ENCODE measurements at places on chromosomes 7 and 10.

- ATAC-seq, result no peak
Observed at GRCh38 chr7:149877890-149878522, 4.2 kb downstream of the ATP6V0E2 start.

DNA sequence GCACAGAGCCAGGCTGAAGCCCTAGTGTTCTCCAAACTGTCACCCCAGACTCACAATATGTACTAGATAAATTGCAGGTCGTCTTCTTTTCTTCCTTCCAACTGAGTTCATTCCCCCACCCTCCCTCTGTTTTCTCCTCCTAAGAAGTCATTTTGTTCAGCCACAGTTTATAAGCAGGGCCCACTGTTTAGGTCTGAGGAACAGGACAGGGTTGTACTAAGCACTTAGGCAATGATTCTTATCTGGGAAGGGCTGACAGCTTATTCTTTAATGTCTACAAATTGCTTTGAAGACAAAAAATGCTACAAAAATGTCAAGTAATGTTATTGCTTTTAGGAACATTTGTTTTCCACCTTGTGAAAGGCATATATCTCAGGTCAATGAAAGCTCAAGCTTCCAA is 59.1 kb downstream of the CDC123 start:
- no peak for ATAC-seq

- ATAC-seq, result no peak
Observed at GRCh38 chr7:23276376-23276775, 22.8 kb upstream of the MALSU1 start.

- no peak for ATAC-seq
Observed at GRCh38 chr7:135886345-135887132, 90.6 kb downstream of the MTPN start.

- ATAC-seq, result peak; percentile 61
Observed at GRCh38 chr10:99880080-99880835, 97.8 kb downstream of the ABCC2 start.

DNA sequence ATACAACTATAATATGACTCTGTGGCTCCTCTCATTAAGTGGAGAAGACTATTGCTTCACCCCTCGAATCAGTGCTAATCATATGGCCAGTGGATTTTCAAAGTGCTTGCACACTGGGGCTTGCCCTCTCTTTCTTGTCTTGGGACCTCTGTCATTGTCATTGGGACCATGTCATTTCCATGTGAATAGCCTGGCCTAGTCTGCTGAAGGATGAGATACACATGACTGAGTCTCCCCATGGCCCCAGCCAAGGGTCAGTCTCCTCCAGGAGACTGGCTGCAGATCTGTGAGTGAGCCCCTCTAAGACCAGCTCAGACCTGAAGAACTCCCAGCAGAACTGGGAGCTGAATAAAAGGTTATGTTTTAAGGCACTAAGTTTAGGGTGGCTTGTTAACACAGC is 39.5 kb downstream of the PKD1L1 start:
- no peak for ATAC-seq

GRCh38 chr10:94608559-94608958 is 63.0 kb downstream of the HELLS start:
- no peak for ATAC-seq
